ENCODE measurements at places on chromosomes 11 and 22.

- peak; percentile 62 for DNase-seq
Measured at GRCh38 chr11:72831521-72832300, 17.5 kb downstream of the ATG16L2 start.

GRCh38 chr22:45552017-45552411 is 49.3 kb downstream of the FBLN1 start:
- no peak for DNase-seq

GRCh38 chr11:4495487-4495886 is 13.0 kb downstream of the OR52K1 start:
- no peak for DNase-seq

GRCh38 chr11:92810423-92811064 is 158.9 kb upstream of the MTNR1B start:
- no peak for DNase-seq

- no peak for DNase-seq
Measured at GRCh38 chr22:46770726-46771125, 8.3 kb downstream of the TBC1D22A start.

- no peak for DNase-seq
Measured at GRCh38 chr11:130831506-130831905, 84.8 kb downstream of the SNX19 start.

GRCh38 chr22:20221421-20222340 is 46.4 kb downstream of the RTN4R start:
- DNase-seq = no peak

DNA sequence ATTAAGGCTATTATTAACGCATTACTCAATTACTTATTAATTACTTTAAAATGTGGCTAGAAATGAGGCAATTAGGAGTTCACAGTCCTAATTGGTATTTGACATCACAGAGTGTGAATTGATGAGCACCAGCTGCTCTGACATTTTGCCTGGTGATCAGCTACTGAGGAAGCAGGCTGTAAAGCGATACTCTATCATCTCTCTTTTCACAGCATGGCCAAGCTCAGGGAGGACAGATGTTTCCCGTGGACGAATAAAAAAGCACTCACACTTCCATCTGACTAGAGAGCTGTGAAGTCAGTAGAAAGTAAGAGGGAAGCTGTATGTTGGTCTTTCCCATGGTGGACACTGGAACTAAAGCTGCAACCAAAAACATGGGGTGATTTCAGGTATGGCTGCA is 29.1 kb upstream of the SYT9 start:
- no peak for DNase-seq

DNA sequence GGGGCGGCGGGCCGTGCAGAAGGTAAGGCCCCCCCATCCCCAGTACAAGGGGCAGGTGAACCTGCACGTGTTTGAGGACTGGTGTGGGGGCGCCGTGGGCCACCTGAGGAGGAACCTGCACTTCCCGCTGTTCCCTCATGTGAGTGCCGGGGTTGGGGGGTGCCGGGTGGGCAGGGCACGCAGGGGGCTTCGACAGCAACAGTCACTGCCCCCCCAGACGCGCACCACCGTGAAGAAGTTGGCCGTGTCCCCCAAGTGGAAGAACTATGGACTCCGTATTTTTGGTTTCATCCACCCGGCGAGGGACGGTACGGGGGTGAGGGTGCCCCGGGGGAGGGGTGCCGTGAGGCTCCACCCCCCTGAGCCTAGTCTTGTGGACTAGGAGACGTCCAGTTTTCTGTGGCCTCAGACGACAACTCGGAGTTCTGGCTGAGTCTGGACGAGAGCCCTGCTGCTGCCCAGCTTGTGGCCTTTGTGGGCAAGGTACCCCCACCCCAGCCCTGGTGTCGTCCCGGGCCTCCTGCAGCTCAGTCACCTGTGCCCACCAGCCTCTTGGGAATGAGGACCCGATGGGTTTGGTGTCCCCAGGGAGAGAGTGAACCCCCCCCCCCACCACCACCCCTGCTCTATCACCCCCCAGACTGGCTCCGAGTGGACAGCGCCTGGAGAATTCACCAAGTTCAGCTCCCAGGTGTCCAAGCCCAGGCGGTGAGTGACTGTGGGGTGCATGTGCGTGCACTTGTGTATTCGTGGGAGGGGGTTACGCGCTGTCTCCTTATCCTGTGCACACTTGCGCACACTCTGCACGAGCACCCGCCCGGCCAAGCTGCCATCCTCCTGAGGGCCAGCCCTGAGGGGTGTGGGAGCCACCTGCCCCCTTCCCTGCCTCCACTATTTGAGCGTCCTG is 3.8 kb downstream of the B4GALNT4 start:
- no peak for DNase-seq

- no peak for DNase-seq
Measured at GRCh38 chr11:107468596-107468995, 11.0 kb upstream of the CWF19L2 start.

DNA sequence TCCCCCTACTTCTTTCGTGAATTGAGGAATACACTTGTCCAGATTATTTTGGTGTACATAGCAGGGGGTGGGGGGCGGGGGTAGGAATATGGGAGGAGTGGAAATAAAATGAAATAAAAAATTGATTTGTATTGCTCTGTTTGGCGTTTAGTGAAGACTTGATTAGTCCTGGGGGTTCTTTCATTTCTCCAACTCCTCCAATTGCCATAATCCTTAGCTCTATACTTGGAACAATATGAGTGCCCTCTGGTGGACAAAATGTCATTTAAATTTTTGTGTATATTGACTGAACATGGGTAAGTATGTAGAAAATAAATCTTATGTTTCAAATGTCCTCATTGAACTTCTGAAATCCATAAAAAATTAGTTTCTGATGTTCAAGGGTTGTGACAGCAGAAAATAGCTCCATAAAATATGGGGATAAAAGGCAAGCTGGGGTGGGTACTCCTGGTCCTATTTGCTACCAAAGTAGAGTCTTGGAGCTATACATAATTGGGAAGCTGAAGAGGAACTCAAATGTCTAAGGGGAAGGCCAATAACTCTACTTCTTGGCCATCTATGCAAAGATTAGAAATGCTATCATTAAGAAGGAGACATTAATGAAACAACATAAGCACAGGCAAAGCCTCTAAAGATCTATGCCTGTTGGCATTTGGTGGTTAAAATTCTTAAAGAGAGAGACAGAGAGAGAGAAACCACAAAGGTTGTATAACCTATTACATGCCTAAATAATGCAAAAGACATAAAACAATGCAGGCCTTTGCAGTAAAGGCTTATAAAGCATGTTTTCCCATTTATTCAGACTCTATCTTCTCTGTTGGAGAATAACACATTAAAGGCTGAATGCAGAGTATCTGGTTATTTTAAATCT is 421.6 kb downstream of the METTL15 start:
- no peak for DNase-seq

GRCh38 chr11:73757598-73757997 is 3.3 kb downstream of the RAB6A start:
- no peak for DNase-seq

- DNase-seq = no peak
Measured at GRCh38 chr22:22767876-22768602, 119.6 kb upstream of the IGLL5 start.

GRCh38 chr11:91164452-91164822 is 941.6 kb upstream of the CHORDC1 start:
- DNase-seq = no peak

DNA sequence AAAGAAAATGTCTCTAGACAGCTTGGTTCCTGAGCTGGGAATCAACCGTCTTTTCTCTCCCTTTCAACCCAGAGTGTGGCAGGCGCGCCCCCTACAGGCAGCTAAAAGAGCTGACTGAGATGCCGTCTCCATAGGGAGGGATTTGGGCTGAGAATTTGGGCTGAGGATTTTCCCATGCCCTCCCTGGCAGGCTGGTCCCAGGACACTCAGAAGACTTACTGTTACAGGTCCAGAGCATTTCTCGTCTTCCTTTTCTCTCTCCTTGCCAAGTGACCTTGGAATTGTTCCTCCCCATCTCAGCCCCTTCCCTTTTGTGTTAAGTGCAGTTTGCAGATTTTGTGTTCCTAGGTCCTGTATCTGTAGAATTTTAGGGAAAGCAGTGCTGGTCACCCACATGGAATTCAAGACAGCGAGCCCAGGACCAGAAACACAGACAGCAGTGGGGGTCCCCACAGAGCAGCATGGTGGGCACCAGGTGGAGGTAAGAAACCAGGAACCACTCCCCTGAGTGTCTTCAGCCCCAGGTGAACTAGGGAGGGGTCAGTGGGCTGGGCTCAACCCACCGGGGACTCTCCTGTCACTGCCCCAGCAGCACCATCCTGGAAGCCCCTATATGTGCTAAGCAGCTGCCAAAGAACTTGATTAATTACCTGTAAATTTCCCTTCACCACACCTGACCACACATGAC is 9.9 kb upstream of the IGLL5 start:
- peak; percentile 49 for DNase-seq

DNA sequence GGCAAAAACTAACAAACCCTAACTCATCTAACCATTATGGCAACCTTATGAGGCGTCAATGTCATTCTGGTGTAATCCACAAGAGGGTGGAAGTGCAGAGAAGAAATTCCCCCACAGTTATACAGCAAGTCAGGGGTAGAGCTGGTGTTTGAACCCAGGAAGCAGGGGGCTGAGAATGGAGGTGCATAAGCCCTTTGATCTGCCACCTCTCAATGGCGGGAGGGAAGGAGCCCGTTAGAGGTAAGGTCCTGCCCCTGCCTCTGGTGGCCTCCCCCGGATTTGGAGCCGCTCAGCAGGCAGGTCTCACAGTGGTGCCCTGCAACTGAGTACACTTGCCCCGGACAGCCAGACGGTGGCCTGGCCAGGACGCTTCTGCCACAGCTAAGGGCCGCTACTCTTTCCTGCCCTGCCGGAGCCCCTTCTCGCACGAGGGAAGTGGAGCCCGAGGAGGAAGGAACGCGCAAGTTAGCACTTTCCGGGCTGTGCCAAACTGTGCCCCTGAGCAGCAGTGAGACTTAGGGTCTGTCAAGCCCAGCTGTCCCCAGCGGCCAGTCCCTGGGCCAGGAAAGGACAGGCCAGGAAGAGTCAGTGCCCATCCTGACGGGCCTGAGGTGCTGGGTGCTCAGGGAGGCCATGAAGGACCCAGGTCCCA is 1.1 kb downstream of the FXYD2 start:
- DNase-seq = peak; percentile 44

- no peak for DNase-seq
Measured at GRCh38 chr11:67027483-67027930, 4.6 kb downstream of the SYT12 start.

DNA sequence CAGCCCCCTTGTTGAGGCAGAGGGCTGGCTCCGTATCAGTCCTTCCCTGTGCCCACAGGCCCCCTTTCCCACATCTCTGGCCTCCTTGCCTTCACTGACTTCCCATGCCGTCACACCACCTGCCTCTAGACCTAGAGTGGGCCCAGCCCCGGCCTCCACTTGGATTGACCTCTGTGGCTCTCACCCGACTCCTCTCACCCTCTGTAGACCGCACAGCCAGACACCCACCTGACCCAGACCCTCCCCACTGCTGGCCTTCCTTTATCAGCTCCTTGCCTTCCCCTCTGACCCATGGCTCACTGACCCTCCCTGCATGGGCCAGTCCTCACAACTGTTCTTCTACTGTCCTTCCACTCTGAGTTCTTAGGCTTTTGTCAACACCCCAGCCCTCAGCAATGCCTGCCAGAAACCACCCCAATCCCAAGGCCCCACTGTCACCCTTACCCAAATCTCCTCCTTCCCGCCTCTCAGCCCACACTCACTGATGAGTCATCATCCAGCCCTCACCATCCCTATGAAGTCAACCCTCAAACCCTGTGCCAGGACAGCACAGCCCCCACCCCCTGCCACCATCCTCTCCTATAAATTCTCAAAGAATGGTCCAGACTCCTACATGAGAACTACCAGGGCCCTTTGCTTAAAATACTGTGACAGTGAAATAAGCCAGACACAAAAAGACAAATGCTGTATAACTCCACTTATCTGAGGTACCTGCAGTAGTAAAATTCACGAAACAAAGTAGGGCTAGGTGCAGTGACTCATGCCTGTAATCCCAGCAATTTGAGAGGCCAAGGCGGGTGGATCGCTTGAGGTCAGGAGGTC is 53.4 kb downstream of the SCGB1A1 start:
- DNase-seq = no peak

- no peak for DNase-seq
Measured at GRCh38 chr11:127713226-127713625, 712.7 kb upstream of the KIRREL3 start.

GRCh38 chr11:70650075-70650909 is 252.0 kb downstream of the CTTN start:
- peak; percentile 49 for DNase-seq

DNA sequence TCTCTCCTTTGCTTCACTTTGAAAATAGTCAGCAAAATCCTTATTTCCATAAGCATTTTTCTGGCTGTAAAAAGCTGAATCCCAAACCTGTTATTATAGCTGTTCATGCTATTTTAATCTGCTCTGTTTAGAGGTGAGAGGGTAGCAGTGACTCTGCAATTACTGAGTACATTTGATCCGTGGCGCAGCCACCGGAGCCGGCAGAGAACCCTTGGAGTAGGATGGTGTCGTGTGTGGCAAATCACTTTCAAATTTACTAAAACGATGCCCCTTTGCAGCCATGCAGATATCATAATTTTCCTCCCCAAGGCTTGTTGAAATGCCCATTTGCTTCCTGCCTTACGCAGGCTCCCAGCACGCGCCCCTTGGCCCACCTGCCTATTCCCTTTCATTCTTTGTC is 69.6 kb downstream of the ZBTB16 start:
- DNase-seq = no peak

GRCh38 chr11:83364500-83365045 is 78.4 kb upstream of the CCDC90B start:
- DNase-seq = no peak

GRCh38 chr11:11769362-11769761 is 72.4 kb upstream of the USP47 start:
- no peak for DNase-seq

GRCh38 chr11:46003572-46003971 is 81.1 kb downstream of the LARGE2 start:
- peak; percentile 19 for DNase-seq

Data from GDM1 (cell line).